Activated CD8-positive, alpha-beta memory T cell treated with anti-CD3 and anti-CD28 coated beads, Interleukin-2, amount 10 ng/mL, durations not matched to agents 7 days and 5 days (primary cell): ENCODE measurements at places on chromosomes 16 and 17. TPM values are rescaled to one million over a fixed set of nuclear protein-coding genes. Genes with fewer than 3 reads are reported as not detected.

CAVIN1 gene
- total RNA-seq: 0.66 TPM

IL17C gene
- not detected for total RNA-seq

PRR29 gene
- total RNA-seq: 1.5 TPM

CNEP1R1 gene
- total RNA-seq: 27.7 TPM

SYT17 gene
- total RNA-seq: not detected

MT4 gene
- not detected for total RNA-seq

TBX4 gene
- not detected for total RNA-seq

PITPNC1 gene
- total RNA-seq: 44.9 TPM

RPL38 gene
- 988 TPM for total RNA-seq

CES1 gene
- total RNA-seq: 2.2 TPM

KRTAP4-6 gene
- not detected for total RNA-seq

OR1A1 gene
- total RNA-seq: not detected

PIMREG gene
- 6.8 TPM for total RNA-seq

TLCD2 gene
- 0.28 TPM for total RNA-seq

IL34 gene
- not detected for total RNA-seq

ENDOV gene
- total RNA-seq: 15.1 TPM

TMEM106A gene
- total RNA-seq: 13.8 TPM

GALR2 gene
- total RNA-seq: 0.29 TPM

SGSM2 gene
- total RNA-seq: 46.4 TPM

KRTAP4-3 gene
- not detected for total RNA-seq

LPO gene
- total RNA-seq: not detected

PRM1 gene
- total RNA-seq: not detected

TBC1D3E gene
- total RNA-seq: not detected

ENO3 gene
- total RNA-seq: 27.7 TPM

SYNGR3 gene
- total RNA-seq: 6.4 TPM

TBC1D3H gene
- total RNA-seq: not detected

USP7 gene
- total RNA-seq: 159 TPM

KRTAP4-4 gene
- not detected for total RNA-seq

EME1 gene
- 34.0 TPM for total RNA-seq

GDE1 gene
- total RNA-seq: 21.3 TPM

MT1M gene
- not detected for total RNA-seq

HOXB4 gene
- 7.8 TPM for total RNA-seq

TBC1D3L gene
- total RNA-seq: 13.4 TPM

MAP2K6 gene
- 6.3 TPM for total RNA-seq

SDR42E2 gene
- not detected for total RNA-seq

ASPHD1 gene
- 0.33 TPM for total RNA-seq

NEUROD2 gene
- total RNA-seq: not detected

SLC47A2 gene
- not detected for total RNA-seq

MMD gene
- 41.9 TPM for total RNA-seq

ZG16 gene
- not detected for total RNA-seq

BEAN1 gene
- not detected for total RNA-seq

WDR81 gene
- total RNA-seq: 32.1 TPM

FLYWCH2 gene
- 19.6 TPM for total RNA-seq

TSNAXIP1 gene
- total RNA-seq: 0.12 TPM

PRKCB gene
- total RNA-seq: 98.5 TPM
